A549 treated with Hydrocortisone at 1 μM for 4 hours (cell line): ENCODE measurements at places on chromosomes 1 and 21. TPM values are rescaled to one million over a fixed set of nuclear protein-coding genes. Genes with fewer than 3 reads are reported as not detected.

The C4BPA gene
- 0.45 to 0.99 TPM (median 0.53 TPM) in 5 replicates for total RNA-seq

The TNFRSF18 gene
- total RNA-seq, result 0.17 to 0.42 TPM in 2 of 5 replicates, not detected in the others

The PSRC1 gene
- total RNA-seq, result 18.9 to 22.7 TPM (median 21.0 TPM) in 5 replicates

The KPRP gene
- total RNA-seq, result not detected in 5 replicates

The LRRC71 gene
- total RNA-seq, result 0.05 to 0.23 TPM (median 0.17 TPM) in 5 replicates
